DND-41 (cell line): ENCODE measurements at places on chromosomes 2 and 18.

DNA sequence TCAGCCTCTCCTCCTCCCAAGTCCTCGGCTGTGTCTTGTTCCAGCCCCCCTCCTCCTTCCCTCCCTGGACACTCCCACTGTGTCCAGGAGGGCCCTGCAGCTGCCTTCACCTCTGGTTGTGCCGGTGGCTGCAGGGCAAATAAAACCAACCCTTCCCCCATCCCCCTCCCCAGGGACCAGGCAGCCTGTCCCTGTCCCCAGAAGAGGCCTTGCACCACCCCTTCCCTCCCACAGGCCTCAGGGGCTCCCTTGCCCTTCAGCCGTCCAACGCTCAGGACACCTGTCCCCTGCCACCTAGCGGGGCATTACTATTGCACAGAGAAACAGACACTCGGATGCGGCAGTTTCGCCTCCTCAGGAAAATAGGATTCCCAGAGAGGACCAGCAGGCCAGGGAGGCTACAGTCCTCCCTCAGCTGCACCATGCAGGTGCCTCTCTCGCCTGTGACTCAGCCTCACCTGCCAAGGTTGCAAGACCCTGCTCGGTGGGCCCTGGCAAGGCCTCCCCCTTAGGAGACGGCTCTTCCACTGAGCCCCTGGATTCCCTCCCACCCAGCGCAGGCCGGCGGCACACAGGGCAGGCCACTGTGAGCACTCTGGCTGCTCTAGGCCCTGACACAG, 5.5 kb upstream of the GPC1 start:
- no peak for DNase-seq

GRCh38 chr2:210859314-210859713, 302.9 kb downstream of the CPS1 start:
- no peak for DNase-seq

DNA sequence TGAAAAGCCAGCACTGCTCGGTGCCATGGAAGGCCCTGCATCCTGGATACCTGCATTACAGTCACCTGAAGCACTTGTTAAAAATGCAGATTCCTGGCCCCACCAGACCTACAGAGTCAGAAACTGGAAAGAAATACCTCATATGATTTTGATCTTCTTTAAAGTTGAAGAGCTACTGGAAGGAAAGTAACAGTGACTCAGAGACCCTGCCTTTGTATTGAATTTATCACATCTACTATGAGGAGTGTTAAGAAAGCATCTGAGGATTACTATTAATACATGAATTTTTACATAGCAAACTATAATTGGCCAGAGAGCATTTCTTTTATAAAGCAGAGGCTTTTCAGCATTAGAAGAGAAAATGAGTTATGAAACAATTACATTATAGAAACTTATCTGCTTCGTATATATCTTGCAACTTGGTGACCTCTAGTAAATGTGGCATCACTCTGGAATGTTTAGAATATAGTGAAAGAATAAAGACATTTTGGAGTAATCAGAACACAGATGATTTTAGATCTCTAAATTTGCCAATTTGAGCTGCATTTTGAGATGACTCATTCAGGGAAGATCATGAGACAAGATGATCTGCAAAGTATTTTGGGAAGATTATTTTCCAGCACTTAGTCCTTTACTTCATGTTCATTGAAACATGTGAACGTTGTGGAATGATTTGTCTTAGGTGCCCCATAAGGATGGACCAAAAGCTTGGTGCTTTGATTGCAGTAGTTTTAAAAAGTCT, 12.2 kb downstream of the PTPRM start:
- no peak for DNase-seq

DNA sequence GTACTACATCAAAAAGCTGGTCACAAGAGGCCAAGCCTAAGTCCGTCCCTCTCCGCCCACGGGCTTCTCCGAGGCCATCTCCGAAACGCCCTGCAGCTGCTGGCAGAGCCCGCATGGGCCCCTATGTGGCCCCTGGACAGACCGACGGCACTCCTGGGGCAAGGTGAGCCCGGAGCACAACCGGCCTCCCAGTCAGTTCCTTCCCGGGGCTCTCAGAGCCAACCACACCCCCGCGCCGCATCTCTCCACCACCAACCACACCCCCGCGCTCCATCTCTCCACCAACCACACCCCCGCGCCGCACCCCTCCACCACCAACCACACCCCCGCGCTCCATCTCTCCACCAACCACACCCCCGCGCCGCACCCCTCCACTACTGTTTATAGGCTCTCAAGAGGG, 93.5 kb downstream of the ZNF516 start:
- DNase-seq = no peak

- no peak for DNase-seq
These were observed 141.4 kb upstream of the PIEZO2 start for GRCh38 chr18:11290786-11291185.

- no peak for DNase-seq
These were observed 72.6 kb downstream of the CTAGE1 start for GRCh38 chr18:22344908-22345670.
